Activated T-cell treated with anti-CD3 and anti-CD28 coated beads for 4 hours (primary cell): ENCODE measurements at places on chromosomes 12 and 14.

DNA sequence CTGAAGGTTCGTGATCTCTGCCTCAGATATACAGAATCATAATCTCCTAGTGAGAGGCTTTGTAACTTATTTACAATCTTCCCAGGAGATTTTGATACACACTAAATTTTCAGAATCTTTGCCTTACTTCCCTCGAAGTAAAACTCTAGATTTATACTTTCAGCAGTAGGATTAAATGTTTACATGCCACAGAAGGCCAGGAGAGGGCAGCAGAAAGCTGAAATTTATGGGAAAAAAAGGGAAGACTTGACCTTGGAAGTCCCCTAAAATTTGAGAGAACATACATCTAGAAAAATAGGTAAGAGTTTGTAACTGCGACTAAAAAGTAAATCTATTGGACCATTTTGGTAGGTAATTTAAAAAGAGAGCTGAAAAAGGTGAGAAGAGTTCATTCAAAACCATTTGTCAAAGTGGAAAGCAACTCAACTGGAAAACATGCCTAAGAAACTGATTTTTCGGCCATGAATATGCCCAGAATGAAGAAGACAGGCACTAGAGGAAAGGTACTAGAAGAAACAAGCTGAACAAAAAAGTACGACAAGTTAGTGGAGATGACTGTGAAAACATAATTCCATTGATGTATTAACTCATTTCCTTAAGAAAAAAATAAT, 242.0 kb upstream of the MDGA2 start:
- DNase-seq: no peak

GRCh38 chr12:81296556-81297305, 218.9 kb downstream of the ACSS3 start:
- DNase-seq: no peak

DNA sequence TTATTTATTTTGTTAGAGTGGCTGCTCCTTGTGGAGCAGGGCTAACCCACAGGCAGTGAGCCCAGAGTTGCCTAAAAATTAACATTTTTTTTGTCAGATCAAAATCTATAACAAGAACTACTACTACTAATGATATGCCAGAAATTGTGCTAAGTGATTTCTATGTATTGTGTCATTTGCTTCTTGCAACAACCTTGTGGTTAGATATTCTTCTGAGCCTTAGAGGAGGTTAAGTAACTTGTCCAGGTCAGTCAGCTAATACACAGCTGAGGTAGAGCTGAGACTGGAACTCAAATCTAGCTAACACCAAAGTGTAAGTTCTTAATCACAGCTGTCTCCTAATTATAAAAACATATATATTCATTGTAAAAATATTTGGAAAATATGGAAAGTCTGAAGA, 29.8 kb downstream of the CFL2 start:
- DNase-seq: no peak

GRCh38 chr12:104219908-104220404, 4.4 kb downstream of the TXNRD1 start:
- DNase-seq: peak; percentile 54

DNA sequence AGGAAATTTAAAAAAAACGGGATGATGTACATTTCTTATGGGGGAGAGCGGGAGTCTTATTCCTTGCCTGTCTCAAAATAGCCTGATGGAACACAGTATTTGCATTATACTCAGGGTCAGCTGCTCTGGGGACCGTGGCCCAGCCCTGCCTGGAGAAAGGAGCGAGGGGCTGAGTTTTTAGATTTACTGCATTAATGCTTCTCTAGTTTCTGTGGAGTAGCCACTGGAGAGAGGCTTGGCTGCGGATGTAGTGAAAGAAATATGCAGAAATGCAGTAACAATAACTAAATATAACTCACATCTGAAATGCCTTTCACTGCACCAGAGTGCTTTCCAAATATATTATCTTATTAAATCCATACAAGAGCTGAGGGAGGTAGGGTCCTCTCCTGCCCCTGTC, 87.6 kb upstream of the MAP1LC3B2 start:
- no peak for DNase-seq

DNA sequence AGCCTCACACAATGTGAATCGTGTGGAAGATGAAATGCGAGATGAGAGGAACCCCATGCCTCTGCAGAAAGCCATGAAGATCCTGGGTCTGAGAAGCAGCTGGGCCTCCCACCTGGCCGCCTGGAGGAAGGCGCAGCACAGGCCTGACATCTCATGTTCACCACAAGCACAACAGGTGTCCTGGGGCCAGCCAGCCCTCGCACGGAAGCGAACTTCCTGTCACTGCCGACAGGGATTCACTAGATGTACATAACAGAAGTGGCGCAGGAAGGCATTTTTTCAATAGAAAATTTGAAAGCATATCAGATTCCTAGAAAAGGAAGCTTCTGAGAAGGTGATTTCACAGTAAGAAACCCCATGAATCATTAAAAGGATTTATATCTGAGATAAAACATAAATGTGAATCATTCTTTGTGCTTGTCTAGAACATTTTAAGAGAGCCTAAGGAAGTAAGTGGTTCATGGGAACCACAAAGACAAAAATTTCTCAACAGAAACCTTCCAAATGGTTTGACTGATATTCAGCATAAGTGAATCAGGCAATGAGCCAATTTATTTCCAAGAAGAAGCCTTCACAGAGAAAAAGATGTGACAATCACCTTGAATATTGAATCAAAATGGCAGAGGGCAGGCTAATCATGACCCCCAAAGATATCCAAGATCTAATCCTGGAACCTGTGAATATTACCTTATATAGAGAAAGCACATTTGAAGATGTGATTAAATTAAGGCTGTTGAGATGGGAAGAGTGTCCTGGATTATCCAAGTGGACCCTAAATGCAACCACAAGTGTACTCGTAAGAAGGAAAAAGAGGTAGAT, 311.9 kb downstream of the DUSP6 start:
- peak; percentile 53 for DNase-seq

GRCh38 chr12:120139958-120140357, 23.4 kb upstream of the RAB35 start:
- no peak for DNase-seq

DNA sequence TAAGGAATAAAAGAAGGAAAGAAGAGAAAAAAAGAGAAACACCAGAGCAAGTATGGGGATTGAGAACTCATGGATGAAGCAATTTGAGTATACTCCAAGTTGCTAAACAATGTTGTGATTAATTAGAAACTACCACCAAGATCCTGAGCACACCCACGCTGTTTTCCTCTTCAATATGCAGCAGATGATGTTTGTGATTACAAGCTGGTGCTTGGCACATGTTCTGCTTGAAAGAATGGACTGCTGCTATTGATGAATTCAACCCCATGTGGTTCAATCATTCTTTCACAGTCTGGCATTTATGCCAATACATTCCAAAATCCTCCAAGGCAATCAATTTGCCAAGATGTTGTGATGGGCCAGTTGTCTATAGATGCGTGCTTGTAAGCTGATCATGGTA, 146.8 kb downstream of the SLC2A13 start:
- DNase-seq: no peak

GRCh38 chr12:2144951-2145350, 92.2 kb downstream of the CACNA1C start:
- no peak for DNase-seq

GRCh38 chr14:74426202-74426582, at the start of gene SYNDIG1L:
Gene SYNDIG1L, minus strand, starts transcription at chr14:74426210. Its CDS starts 16,466 bp downstream, at chr14:74409744.
- DNase-seq: no peak

DNA sequence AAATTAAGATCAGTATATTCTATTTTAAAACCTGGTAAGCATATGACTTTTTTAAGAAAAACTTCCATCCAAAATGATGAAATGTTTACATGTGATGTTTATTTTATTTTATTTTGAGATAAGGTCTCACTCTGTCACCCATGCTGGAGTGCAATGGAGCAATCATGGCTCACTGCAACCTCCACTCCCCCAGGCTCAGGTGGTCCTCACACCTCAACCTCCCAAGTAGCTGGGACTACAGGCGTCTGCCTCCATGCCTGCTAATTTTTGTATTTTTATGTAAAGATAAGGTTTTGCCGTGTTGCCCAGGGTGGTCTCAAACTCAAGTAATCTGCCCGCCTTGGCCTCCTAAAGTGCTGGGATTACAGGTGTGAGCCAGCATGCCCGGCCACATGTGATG, 141.8 kb downstream of the ZFP36L1 start:
- no peak for DNase-seq

DNA sequence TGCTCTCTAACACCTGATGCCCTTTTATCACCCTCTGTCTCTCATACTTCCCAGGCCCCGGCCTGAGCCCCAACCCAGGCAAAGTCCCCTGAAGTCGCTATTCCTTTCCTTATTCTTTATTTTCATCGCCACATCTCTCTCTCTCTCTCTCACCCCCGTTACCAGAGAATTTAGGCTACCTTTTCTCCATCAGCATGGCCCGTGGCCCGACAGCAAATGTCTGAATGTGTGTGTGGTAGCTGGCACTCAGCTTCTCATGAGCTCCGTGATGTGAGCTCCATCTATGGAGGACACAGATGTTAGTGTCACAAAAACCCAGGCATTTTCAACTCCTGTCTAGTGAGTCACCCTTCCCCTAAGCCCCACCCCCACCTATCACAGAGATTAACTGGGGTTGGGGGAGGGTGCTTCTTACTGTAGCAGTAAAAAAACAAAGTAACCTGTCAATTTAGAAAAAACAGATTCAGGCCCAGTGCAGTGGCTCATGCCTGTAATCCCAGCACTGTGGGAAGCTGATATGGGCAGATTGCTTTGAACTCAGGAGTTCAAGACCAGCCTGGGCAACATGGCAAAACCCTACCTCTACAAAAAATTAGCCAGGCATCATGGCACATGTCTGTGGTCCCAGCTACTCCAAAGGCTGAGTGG, 53.8 kb downstream of the VCPKMT start:
- DNase-seq: peak; percentile 81

DNA sequence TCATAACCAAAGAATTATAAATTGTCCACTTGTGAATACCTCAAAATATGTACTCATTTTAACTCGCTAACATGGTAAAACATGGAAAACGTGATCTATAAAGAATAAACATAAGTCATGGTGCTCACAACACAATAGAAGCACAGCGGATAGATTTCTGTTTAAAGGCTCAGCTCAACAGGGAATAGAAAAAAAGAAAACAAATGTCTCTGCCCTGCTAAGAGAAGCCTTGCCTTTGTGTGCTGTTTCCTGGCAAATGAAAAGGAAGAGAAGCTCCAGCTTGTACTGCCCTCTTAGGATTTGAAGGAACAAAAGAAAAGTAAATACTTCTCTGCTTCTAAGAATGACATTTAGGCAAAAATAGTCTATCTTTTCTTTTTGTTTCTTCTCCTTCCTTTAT, 121.0 kb upstream of the KRR1 start:
- DNase-seq: no peak

- no peak for DNase-seq
Measured at GRCh38 chr12:48779869-48780268, 9.0 kb downstream of the ADCY6 start.

GRCh38 chr14:67285876-67286452, 44.7 kb downstream of the PALS1 start:
- no peak for DNase-seq

- no peak for DNase-seq
Measured at GRCh38 chr12:113466454-113467141, 5.1 kb downstream of the LHX5 start.

DNA sequence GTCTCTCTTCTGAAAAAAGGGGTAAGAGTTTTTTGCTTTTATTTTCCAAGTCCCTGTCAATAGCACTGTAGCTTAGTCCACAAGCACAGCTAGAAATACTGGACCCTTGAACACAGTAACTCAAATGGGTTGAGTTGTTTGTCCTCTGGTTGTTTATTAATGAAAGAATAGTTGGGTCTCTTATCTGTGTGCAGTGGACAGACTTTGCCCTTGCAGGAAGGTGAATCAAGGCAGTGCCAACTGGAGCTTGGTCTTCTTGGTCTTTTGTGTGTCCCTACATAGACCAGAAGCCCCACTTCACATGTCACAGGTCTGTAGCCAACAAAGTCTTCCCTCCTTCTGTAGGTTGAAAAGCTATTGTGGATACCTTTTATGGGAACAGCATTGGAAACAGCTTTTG, 322.0 kb downstream of the AACS start:
- no peak for DNase-seq

DNA sequence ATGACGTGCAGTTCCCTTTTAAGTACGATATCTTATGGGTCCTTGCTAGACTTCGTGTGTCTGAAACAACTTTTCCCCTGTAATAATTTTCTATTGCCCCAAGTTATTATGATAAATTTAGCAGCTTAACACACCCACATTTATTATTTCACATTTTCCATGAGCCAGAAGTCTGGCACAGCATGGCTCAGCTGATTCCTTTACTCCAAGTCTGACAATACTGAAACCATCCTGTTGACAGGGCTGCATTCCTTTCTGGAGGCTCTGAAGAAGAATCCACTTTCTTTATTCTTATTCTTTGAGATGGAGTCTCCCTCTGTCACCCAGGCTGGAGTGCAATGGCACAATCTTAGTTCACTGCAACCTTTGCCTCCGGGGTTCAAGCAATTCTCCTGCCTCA, 80.9 kb downstream of the DENND5B start:
- DNase-seq: no peak

GRCh38 chr12:113395119-113395518, 8.6 kb downstream of the SDS start:
- DNase-seq: no peak

- no peak for DNase-seq
Measured at GRCh38 chr12:109817627-109818231, 15.5 kb downstream of the TRPV4 start.

DNA sequence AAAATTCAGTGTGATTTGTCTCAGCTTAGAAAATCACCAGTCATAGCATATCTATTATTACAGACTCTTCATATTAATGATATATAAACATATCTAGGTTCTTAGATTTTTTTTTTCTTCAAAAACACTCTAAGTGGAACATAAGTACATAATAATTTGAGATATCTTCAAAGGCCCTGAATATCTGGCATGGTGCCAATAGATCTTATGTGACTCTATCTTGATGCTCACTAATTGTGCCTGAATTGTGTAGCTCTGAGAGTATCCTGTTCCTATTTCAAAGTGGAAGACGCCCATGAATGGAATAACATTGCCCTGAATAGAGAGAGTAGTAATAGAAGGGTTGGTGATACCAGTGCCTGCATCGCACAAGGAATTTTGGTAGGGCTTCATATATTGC, 1312.7 kb upstream of the USP15 start:
- DNase-seq: no peak

DNA sequence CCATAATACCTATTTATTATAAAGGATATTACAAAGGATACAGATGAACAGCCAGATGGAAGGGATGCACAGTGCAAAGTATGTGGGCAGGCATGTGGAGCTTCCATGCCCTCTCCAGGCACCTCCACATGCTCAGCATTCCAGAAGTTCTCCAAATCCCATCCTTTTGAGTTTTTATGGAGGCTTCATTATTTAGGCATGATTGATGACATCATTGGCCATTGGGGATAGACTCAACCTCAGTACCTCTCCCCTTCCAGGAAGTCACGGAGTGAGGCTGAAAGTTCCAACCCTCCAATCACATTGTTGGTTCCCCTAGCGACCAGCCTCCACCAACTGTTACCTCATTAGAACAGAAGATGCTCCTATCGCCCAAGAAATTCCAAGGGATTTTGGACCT, 156.4 kb downstream of the ATP23 start:
- DNase-seq: no peak

DNA sequence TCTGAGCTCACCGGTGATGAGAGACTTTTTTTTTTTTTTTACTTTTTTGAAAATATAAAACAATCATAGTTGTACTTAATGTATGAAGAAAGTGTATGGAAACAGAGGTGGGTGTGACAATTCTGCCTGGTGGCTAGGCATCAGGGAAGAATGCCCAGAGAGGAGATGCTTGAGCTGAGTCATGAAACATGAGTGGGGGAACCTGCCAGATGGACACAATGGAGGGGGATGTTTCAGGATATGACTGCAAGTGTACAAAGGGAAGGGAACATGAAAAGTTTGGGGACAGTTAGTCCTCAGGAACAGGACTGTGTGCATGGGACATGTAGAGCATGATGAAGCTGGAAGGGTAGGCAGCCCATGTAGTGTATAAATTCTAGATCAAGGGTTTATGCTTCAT, 274.2 kb upstream of the E2F7 start:
- no peak for DNase-seq
